T-cell (primary cell): ENCODE measurements at places on chromosomes 5 and 9.

- no peak for DNase-seq
- H3K4me3 ChIP-seq: no peak overlapping the region
- no peaks in the 10 kb centered on the region for H3K36me3 ChIP-seq
- H3K27me3 ChIP-seq: peaks cover 13% of the 10 kb centered on the region
- no peaks in the 10 kb centered on the region for H3K4me1 ChIP-seq
- H3K27ac ChIP-seq: no peak overlapping the region
These were observed 27.1 kb upstream of the BASP1 start for GRCh38 chr5:17190242-17190778.

GRCh38 chr9:137269231-137269772, 8.2 kb upstream of the TOR4A start:
- peaks cover 29% of the 10 kb centered on the region for H3K36me3 ChIP-seq
- DNase-seq: no peak
- H3K27me3 ChIP-seq: no peaks in the 10 kb centered on the region
- no peak overlapping the region for H3K4me3 ChIP-seq

DNA sequence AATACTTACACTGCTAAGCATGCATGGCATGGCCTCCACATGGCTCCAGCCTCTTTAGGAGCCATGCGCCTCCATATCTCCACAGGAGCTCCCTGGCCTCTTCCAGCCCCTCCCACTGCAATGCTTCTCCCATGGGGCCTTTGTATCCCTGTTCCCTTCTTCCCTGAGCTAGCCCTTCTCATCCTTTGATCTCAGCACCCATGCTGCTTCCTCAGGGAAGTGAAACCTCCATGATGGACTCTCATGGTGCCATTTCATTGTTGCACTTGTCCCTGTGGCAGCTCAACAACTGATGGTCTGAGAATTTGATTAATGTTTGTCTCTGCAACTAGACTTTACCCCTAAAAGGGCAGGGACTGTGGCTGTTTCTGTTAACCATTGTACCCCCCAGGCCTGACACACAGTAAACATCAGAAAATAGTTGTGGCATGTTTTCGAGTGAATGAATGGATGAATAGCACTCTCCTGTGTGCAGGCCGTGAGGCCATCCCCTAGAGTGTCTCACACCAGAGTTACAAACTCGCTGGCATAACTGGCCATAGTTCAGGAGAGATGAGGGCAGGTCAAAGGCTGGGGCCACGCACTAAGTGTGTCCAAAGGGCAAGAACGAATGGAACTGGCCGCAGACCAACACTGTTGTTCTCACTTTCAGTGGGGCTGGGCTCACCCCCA, 6.6 kb downstream of the IDNK start:
- H3K4me1 ChIP-seq: peaks cover 5% of the 10 kb centered on the region
- H3K4me3 ChIP-seq: no peak overlapping the region
- no peak overlapping the region for H3K27ac ChIP-seq
- H3K27me3 ChIP-seq: no peaks in the 10 kb centered on the region
- H3K36me3 ChIP-seq: no peaks in the 10 kb centered on the region

GRCh38 chr5:127515693-127516440, 1.6 kb upstream of the PRRC1 start:
- no peak overlapping the region for H3K4me3 ChIP-seq
- no peaks in the 10 kb centered on the region for H3K27me3 ChIP-seq
- peaks cover 8% of the 10 kb centered on the region for H3K36me3 ChIP-seq
- no peak for DNase-seq
- H3K27ac ChIP-seq: no peak overlapping the region
- peaks cover 10% of the 10 kb centered on the region for H3K4me1 ChIP-seq

GRCh38 chr9:124320062-124320973, 62.6 kb downstream of the NEK6 start:
- peaks cover 7% of the 10 kb centered on the region for H3K36me3 ChIP-seq
- H3K27me3 ChIP-seq: no peaks in the 10 kb centered on the region
- H3K4me1 ChIP-seq: peaks cover 12% of the 10 kb centered on the region
